ENCODE measurements at places on chromosomes 13 and 19. TPM values are rescaled to one million over a fixed set of nuclear protein-coding genes. Genes with fewer than 3 reads are reported as not detected.

TMEM190 gene
- not detected for total RNA-seq

PSG7 gene
- total RNA-seq: not detected

ZNF729 gene
- total RNA-seq: not detected

ICAM5 gene
- 0.79 TPM for total RNA-seq

GRCh38 chr13:44172281-44172810 is 201.3 kb upstream of the SERP2 start:
- H3K4me1 ChIP-seq: peaks cover 6% of the 10 kb centered on the region
- H3K27ac ChIP-seq: no peak overlapping the region

- no peak for DNase-seq
- no peak overlapping the region for H3K27ac ChIP-seq
- peaks cover 6% of the 10 kb centered on the region for H3K27me3 ChIP-seq
- H3K4me1 ChIP-seq: no peaks in the 10 kb centered on the region
- no peaks in the 10 kb centered on the region for H3K36me3 ChIP-seq
Observed at GRCh38 chr13:95382411-95382810, 81.2 kb upstream of the ABCC4 start.

DNA sequence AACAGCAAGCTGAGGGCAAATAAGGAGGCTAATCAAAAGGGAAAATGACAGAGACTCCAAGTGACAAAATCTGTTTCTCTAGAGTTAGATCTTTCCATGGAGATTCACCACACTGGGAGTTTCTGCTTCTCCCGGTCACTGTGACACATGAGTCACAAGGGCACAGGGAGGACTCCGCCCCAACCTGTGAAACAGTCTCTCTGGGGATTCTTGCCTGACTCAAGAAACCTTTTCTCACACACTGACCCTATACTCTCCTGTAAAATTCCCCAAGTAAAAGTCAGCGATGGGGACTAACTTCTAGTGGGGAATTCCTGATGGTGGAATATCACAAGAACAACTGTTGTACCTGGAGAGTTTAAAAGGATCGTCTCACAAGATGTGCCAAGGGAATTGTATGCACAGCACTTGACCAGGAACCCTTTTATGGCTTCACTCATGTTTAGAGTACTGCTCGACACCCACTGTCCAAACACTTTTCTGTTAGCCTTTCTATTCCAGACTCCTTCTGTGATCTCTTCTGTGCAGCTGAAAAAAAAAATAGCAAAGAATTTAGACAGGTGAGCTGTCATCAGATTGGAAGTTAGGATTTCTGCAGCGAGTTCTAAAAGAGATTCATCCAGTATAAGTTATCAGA is 46.8 kb upstream of the URAD start:
- DNase-seq: no peak
- no peaks in the 10 kb centered on the region for H3K27me3 ChIP-seq
- no peaks in the 10 kb centered on the region for H3K36me3 ChIP-seq
- H3K4me3 ChIP-seq: no peak overlapping the region
- no peak overlapping the region for H3K27ac ChIP-seq

GRCh38 chr13:47317356-47317755 is 420.5 kb upstream of the HTR2A start:
- H3K36me3 ChIP-seq: no peaks in the 10 kb centered on the region
- DNase-seq: no peak
- H3K4me1 ChIP-seq: no peaks in the 10 kb centered on the region
- H3K27ac ChIP-seq: no peak overlapping the region
- H3K4me3 ChIP-seq: no peak overlapping the region

DNA sequence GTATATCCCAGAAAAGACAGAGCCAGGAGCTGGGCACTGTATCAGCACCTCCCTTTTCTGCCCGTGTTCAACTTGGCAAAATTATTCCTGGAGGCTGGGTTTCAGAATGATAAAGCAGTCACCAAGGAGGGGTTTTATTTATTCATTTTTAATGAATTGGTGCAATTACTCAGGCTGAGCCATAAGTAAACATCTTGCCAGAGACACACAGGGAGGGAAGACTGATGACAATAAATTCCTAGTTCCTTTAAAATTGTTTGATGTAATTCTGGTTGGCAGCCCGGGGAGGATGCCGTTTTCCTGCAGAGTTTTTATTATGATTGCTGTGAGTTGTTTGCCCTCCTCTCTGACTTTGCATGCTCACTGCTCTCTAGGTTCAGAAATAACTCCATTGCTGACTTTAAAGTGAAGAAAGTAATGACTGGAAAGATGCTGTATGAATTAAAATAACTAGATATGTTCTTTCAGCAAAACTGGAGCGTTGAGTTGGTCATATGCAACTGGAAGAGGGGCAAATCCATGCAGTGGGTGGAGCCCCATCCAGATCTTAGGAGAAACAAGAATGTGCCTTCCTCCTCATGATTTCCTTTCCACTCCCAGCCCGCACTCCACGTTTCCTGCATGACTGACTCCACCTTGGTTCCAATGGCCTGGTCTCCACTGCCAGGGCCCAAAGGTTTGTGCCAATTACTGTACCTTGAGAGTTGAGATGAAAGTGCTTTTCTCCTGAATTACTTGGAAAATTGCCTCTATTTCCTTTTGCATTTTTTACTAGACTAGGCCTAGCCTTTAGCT is 182.1 kb downstream of the RFC3 start:
- H3K4me1 ChIP-seq: peaks cover 16% of the 10 kb centered on the region
- no peaks in the 10 kb centered on the region for H3K27me3 ChIP-seq
- no peak for DNase-seq
- no peaks in the 10 kb centered on the region for H3K36me3 ChIP-seq

DNA sequence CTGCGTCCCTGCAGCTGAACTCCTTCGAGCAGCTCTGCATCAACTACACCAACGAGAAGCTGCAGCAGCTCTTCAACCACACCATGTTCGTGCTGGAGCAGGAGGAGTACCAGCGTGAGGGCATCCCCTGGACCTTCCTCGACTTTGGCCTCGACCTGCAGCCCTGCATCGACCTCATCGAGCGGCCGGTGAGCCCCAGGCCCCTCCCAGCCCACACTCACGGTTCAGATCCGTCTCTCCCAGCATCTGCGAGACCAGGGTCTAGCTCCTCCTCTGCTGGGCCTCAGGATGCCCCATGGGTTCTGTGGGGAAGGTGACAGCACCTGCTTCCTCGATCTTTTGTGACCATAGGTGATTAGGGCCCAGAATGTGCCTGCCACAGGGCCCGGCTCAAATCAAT is 46.2 kb downstream of the MYH14 start:
- no peaks in the 10 kb centered on the region for H3K36me3 ChIP-seq
- peaks cover 5% of the 10 kb centered on the region for H3K27me3 ChIP-seq
- no peak for DNase-seq
- no peak overlapping the region for H3K4me3 ChIP-seq
- no peak overlapping the region for H3K27ac ChIP-seq

DNA sequence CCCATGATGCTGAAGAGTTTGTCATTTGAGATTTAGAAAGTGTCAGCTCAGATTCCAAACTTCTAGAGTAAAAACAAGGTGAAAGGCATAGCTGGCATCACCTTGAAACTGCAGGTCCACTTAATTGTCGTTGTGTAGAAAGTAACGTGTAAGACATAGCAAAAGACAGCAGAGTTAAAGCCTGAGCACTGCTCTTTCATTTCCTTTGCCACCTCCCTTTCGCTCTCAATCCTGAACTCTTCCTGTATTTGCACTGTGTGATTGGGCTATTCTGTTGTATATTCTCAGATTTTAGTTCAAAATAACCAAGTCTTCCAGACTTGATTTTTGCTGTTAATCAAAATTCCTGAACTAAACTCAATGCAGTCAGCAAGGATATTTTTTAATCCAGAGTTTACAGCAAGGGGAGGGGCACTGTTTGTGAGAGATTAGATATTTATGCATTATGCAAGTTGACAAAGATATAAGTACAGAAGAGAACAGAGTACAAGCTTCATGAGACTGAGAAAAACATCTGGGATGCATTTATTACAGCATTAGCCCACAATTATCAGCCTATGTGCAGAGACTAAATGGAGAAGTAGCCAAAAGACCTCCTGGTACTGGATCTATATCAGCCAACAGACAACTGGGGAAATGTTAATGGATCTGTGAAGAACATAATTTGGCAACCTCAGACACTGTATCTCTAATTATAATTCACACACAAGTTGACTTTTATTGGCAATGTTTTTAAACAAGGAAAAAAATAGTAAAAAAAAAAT is 328.6 kb downstream of the SUCLA2 start:
- no peak for DNase-seq
- no peak overlapping the region for H3K27ac ChIP-seq
- H3K4me3 ChIP-seq: no peak overlapping the region
- H3K4me1 ChIP-seq: no peaks in the 10 kb centered on the region
- no peaks in the 10 kb centered on the region for H3K27me3 ChIP-seq
- H3K36me3 ChIP-seq: no peaks in the 10 kb centered on the region

GRCh38 chr13:38636073-38636472 is 50.8 kb upstream of the FREM2 start:
- no peak overlapping the region for H3K4me3 ChIP-seq
- H3K27ac ChIP-seq: no peak overlapping the region
- H3K36me3 ChIP-seq: no peaks in the 10 kb centered on the region
- H3K4me1 ChIP-seq: no peaks in the 10 kb centered on the region

DNA sequence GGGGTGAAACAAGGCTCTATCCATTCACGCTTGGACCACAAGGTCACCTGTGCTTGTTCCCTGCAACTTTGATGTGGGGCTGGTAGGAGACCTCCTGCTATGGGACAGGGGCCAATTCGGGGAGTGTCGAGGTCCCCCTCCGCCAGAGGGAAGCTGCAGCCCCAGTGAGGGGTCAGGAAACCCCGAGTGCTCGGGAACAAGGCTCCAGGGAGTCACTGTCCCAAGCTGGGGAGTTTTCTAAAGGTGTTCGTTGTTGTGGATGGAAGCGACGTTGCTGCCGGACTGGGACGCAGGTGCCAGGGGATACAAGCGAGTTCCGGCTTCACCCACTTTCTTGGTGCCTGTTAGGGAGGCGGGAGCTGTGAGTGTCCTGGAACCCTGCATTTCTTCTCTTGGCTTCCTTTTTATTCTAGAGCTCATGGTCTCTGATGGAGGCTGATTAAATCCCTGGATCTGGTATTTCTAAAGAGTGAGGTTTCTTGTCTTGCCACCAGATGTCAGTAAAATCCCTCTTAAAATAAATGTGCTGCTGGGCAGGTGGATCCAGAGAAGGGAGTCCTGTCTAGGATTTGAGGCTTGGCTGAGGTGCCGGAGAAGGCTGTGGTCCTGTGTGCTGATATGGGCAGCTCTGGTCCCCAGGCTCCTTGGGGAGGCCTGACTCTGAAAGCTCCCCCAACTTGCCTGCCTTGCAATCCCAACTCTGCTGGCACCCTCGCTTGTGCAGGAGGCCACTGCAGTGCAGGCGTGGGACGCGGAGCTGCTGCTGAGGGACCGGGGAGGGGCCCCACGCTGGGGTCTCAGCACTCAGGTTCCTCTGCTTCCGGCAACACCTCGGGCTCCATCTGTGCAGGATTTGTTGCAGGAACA is 153.9 kb downstream of the TEX29 start:
- no peak overlapping the region for H3K27ac ChIP-seq
- H3K4me3 ChIP-seq: no peak overlapping the region
- no peaks in the 10 kb centered on the region for H3K36me3 ChIP-seq
- H3K27me3 ChIP-seq: peaks cover 66% of the 10 kb centered on the region

DNA sequence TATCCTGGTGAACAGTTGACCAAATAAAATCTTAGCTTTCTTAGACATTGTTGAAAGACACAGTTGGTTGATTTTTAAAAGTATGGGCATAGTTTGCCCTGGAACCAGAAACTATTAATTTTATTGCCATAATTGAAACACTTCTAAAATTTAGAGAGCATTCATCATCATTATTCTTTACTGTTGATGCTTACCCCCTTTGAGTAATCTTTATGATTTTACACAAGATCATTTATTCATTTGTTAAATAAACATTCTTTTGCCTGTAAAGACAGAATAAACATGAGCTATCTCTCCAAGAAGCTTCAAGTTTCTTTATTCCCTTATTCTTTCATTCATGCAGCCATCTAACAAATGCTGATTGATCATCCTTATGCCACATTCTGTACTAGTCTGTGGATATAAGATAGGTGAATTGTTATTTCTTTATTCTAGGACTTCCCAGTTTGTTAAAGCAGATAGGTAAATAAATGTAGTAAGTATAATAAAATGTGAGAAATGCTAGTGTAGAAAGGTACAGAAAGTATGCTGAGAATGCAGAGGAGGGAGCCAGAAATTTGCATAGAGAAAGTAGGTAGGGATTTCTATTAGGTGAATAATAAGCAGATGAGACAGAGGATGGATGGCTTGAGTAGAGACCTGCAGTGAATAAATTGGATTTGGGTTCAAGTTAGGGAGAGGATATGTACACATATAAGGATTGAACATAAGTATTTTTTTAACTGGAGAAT is 8.2 kb downstream of the SERTM1 start:
- no peaks in the 10 kb centered on the region for H3K27me3 ChIP-seq
- H3K4me1 ChIP-seq: no peaks in the 10 kb centered on the region
- no peak overlapping the region for H3K4me3 ChIP-seq
- DNase-seq: no peak
- no peak overlapping the region for H3K27ac ChIP-seq

DNA sequence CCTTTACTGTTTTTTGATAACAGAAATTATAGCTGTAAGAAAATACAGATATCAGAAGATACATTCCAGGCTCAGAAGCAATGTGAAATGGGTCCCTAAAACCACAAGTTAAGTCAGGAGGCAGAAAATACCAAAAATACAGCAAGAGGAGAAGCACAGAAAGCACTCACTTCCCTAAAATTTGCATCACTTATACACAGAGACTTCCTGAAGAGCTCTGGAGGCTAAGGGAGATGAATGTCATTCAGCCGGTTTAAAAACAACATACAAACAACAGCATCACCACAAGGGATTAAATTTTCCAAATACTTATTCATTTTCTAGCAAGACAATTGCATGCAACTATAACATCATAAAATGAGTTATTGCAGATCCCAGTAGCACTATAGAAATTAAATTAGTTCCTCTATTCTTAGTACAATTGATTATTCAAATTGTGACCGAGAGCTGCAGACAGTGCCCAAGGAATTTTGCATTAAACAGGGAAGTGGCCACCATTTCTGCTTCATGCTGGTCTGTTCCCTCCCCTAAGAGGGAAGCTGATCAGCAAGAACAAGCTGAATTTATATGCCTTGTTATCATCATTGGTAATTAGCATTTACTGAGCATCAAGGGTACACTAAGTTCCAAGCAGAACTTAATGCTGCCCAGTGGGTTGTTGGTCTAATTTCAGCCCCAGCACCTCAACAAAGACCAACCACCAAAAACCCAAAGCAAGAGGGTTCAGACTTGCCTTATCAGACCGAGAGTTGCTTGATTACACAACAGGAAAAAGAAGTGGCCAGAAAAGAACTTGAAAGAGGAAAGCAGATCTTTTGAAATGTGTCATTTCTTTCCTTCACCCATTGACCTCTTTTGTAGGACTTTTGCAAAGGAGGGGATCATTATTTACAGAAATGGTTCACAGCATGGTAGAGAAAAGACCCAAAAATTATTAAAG is 140.7 kb downstream of the KCTD12 start:
- no peaks in the 10 kb centered on the region for H3K4me1 ChIP-seq
- H3K36me3 ChIP-seq: no peaks in the 10 kb centered on the region
- no peak overlapping the region for H3K4me3 ChIP-seq
- H3K27ac ChIP-seq: no peak overlapping the region
- no peak for DNase-seq

- DNase-seq: no peak
- H3K4me1 ChIP-seq: no peaks in the 10 kb centered on the region
- H3K27ac ChIP-seq: no peak overlapping the region
- H3K4me3 ChIP-seq: no peak overlapping the region
- no peaks in the 10 kb centered on the region for H3K36me3 ChIP-seq
- H3K27me3 ChIP-seq: no peaks in the 10 kb centered on the region
Observed at GRCh38 chr13:30966101-30966500, 33.6 kb downstream of the TEX26 start.

GRCh38 chr13:59641261-59641660 is 522.5 kb downstream of the DIAPH3 start:
- DNase-seq: no peak
- no peaks in the 10 kb centered on the region for H3K36me3 ChIP-seq
- no peak overlapping the region for H3K27ac ChIP-seq
- H3K4me1 ChIP-seq: no peaks in the 10 kb centered on the region
- no peaks in the 10 kb centered on the region for H3K27me3 ChIP-seq
